SIG-M5 (cell line): ENCODE measurements at places on chromosomes 12 and 14.

GRCh38 chr12:89573051-89573810, 47.4 kb upstream of the POC1B start:
- no peak for DNase-seq

GRCh38 chr12:103928682-103929045, 1.5 kb upstream of the HSP90B1 start:
- peak; percentile 7 for DNase-seq

DNA sequence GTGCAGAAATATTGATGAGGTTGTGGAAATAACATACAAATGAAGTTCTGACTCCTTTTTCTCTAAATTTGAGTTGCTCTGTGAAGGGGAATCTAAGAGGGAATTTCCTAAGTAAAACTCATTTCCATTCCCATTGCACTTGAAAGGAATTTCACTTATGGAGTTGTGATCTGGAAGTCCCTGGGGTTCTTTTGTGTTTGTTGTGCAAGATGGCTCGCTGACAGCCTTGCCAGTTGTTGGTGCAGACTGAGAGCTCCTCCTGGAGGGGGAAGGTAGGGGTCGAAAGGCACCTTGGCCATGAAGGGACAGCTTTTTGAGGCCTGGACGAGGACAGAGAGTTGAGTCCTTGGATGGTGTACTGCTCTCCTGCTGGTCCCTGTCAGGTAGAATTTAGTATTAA, 72.0 kb downstream of the C12orf56 start:
- DNase-seq, result no peak

DNA sequence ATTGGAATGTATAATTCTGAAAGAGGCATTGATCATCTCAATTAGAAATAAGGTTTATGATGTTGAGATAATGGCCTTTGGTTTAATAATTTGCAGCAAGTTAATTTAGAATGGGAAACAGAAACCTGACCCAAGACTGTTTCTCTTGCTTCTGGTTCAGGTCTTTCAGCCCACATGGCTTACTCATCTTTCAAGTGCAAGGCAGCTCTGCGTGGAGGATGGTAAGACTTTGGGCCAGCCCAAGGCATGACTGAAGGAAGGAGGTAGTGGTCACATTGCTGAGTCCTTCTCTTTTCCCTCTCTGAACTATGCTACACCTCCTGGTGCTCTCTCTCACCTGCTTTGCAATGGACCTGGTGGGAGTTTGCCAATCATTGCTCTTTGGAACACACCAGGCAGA, 98.7 kb downstream of the CAND1 start:
- no peak for DNase-seq

DNA sequence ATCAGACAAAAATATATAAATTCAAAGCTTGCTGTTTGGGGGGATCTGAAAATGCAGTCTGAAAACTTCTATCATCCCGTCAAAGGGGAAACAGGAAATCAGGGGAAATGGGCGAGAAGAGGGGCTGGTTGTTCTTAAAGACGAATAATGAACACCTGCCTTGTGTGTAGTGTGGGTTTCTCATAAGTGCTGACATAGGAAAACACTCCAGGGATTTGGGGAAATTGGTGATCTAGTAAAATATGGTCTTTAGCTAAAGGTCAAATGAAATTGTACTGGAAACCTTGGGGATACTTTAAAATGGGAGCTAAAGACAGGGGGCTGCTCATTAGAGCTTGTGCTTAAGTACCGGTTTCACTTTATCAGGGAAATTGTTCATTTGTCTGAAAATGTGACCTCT, 39.6 kb upstream of the PIK3C2G start:
- DNase-seq, result no peak

- no peak for DNase-seq
These were observed 208.7 kb upstream of the BCL2L14 start for GRCh38 chr12:11861864-11862600.

DNA sequence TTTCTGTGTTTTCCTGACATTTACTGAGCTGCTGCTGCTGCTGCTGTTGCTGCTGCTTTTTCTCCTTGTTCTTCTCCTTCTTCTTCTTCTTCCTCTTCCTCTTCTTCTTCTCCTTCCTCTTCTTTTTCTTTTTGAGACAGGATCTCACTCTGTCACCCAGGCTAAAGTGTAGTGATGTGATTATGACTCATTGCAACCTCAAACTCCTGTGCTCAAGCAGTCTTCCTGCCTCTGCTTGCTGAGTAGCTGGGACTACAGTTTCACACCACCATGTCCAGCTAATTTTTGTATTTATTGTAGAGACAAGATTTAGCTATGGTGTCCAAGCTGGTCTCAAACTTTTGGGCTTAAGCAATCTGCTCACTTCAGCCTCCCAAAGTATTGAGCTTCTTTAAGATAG, 95.8 kb downstream of the TMTC3 start:
- DNase-seq, result no peak

GRCh38 chr12:53999559-54000115, 324 bp upstream of the HOXC9 start:
- DNase-seq, result no peak

- DNase-seq, result no peak
These were observed 10.4 kb upstream of the DCD start for GRCh38 chr12:54658306-54659264.

GRCh38 chr12:12334367-12335040, 15.5 kb downstream of the MANSC1 start:
- no peak for DNase-seq

DNA sequence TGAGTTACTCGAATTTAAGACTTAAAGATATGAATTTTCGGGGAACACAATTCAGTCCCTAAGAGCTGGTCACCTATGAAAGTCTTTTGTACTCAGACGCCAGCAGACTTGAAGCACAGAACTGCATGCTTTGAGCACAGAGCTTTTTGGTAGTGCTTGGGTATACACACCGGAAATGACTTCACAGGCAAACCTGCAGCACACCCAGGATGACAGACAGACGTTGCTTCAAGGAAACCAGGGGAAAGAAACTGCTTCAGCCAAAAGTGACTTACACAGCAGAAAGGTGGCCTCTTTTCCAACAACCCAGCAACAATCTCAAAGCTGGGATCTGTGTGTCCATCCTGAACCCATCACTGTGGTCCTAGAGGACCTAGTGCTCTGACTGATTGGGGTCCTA, 975.1 kb downstream of the AACS start:
- no peak for DNase-seq

DNA sequence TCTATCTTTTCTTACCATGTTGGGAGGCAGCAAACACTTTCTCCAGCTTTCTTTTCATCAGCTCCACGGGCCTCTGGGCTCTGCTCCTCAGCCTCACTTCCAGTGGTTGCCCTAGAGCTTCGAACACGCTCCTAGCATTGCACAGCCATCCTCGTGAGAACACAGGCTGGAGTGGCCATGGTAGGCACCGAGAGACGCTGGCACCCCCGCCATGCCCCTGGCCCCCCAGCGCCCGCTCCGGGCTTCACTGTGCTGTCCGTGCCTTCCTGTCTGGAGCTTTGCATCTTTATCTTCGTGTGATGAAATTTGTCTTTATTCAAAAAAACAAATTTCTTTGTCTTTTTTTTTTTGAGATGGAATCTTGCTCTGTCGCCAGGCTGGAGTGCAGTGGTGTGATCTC, 352.2 kb downstream of the TMEM121 start:
- DNase-seq, result no peak

- no peak for DNase-seq
These were observed 39.1 kb downstream of the CAPS2 start for GRCh38 chr12:75291014-75291413.

- no peak for DNase-seq
These were observed 49.1 kb upstream of the RGS6 start for GRCh38 chr14:71883094-71883493.

DNA sequence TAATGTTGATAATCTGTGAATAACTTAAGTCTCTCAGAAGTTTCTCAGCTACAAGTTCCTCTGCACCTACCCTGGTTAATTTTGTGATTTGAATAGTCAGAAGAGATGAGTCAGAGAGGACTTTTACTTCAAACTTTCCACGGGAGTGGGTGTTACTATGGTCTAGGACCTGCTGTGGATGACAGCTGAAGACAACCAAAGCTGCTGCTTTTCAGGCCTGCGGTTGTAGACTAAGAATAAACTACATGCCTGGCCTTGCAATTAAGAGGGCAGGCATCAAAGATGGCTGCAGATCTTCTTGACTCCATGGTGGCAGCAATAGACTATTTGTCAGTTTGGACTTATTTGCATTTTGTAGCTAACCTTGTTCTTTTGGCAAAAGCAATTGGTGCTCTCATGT, 227.1 kb upstream of the KRR1 start:
- DNase-seq, result no peak

DNA sequence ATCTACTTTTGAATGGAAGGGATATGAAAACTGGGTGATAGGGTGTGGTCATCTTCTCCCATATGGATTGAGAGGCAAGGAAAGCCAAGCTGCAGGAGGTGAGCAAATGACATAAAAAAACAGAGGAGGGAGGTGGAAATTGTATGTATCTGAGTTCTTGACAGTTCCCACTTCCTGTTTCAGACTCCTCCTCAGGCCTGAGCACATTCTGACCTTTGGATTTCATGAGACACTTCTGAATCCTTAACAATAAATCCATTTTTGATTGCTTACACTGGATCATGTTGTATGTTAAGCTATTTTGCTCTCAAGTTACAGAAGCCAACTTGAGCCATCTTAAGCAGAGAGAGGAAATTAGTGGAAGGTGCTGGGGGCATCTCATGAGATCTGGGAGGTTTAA, 11.6 kb upstream of the SRSF5 start:
- no peak for DNase-seq

DNA sequence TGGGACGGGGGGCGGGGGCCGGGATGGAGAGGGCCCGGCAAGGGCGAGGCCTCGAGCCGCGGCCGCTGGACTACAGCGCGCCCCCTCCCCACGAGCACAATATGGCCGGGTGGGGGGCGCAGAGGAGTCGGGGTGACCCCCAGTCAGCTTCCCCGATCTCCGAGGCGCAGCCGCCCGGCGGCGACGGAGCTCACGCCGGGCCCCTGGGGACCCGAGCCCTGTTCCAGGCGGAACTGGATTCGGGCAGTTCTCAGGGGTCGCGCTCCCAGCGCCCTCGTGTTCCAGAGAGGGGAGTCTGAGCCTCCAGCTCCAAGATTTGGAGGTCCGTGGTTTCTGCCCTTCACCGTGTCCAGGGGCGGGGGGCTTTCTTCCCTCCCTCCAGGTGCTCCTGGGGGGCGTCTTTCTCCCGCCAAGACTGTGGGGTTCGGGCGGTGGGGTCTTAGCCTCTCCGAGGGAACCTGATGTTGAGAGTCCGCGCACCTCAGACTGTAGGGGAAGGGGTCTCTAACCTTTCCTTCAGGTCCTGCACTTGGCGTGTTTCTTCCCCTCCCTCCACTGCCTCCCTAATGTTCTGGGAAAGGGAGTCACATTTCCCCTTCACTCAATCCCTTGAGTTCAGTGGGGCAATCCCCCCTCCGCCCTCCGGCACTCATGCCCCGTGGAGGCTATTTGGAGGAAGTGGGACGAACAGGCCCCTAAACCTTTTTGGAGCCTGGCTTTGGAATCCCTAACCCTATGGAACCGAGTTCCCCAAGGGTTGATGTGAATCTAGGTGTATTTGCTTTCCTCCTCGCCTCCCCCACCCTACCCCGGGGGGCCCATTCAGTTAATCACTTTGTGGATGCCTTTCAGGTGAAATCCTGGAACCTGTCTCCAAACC, 584 bp downstream of the ACVR1B start:
- no peak for DNase-seq

GRCh38 chr14:95464514-95464913, 51.9 kb downstream of the SYNE3 start:
- DNase-seq, result no peak

DNA sequence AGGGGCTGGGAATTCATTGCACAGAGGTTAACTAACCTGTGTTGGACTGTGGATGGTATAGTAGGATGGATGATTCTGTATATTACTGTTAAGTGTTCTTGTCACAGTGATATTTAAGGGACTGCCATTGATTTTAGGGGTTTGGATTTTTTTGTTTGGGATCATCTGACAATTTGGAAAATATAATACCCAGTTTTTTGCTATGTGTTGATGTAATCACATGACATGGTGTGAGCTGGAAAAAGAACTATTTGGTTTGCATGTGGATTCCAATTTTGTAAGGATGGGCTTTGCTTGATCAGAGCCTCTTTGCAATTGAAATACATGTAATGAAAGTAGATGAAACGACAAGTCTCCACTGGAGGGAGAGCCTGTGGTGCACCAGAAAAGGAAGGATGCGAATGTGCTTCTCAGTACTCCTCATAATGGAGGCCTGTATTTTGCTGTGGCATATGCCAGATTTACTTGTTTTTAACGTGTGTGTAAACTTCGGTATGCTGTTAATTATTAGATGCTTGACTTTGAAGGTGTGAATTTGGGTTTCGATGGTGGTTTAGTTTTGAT, 2.7 kb downstream of the DYRK2 start:
- DNase-seq, result no peak

DNA sequence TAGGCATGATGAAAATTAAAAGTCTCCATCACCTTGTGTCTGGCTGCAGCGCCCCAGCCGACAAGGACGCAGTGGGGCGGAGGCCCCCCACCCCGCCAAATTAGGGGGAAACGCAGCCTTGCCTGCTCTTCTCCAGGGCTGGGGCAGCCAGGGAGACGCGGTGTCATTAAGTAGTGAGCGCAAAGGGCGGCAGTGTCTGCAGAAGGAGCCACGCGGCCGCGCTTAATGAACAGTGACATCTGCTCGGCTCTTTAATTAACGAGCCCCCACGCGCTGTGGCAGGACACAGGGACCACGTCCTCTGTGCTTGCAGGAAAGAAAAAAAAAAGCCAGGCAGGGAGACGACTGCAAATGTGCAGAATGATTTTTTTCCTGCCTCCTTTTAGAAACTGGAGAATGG, 93.4 kb upstream of the NCOR2 start:
- DNase-seq, result no peak

DNA sequence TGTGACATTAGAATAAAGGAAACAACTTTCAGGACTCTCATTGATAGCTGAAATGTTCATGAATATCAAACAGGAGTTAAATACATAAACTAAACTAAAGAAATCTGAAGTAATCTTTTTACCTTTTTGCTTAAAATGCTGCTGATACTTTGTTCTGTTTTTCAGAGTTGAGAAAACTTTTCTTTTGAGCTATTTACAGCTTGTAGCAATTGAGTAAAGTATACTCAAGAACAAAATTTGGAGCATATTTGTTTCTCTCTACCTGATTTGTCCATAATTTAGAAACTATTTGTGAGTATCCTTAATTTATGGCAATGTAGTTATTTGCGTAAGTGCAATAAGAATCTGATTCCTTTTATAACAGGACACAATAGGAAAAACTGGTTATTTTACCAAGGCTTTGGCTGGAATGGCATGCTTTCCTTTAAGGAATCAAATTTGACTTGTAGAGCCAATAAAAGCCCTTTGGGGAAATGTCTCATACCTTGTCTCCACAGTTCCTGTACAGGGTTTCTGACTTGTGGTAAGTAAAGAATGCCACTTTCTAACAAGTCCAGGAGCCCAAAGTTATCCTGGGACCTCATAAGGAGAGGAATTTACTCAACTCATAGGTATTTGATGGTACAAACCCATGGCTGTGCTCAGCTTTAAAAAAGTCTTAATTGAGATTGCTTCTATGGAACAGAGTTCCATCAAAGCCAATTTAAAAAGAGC, 195.7 kb downstream of the TMEM117 start:
- DNase-seq, result no peak
